ENCODE measurements at places on chromosomes 11 and 22. TPM values are rescaled to one million over a fixed set of nuclear protein-coding genes. Genes with fewer than 3 reads are reported as not detected.
A peak's percentile ranks its signal among the peaks of the same experiment; 100 is the strongest.

- DNase-seq, result no peak
Measured at GRCh38 chr11:94302776-94303175, 1.6 kb upstream of the IZUMO1R start.

- no peak for DNase-seq
Measured at GRCh38 chr11:112975051-112975450, 13.8 kb downstream of the NCAM1 start.

DNA sequence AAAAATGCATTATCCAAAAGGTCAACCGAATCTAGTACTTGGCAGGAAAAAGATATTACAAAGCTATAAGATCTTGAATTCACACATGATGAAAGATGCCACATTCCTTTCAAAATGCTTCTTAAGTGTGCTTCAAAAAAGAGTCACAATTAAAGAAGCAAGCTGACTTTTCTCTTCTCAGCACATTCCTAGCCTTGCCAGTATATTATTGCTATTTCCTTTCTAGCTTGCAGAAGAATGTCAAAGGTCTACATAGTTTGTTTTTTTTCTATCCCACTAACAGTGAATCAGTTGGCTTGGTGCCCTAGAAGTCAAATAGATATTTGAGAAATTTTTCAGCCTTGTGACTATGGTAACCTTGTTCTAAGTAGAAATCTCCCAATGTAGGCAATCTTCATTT is 56.8 kb downstream of the GUCY1A2 start:
- DNase-seq, result peak; percentile 66

GRCh38 chr11:126683766-126684728 is 316.5 kb downstream of the KIRREL3 start:
- DNase-seq, result no peak

DNA sequence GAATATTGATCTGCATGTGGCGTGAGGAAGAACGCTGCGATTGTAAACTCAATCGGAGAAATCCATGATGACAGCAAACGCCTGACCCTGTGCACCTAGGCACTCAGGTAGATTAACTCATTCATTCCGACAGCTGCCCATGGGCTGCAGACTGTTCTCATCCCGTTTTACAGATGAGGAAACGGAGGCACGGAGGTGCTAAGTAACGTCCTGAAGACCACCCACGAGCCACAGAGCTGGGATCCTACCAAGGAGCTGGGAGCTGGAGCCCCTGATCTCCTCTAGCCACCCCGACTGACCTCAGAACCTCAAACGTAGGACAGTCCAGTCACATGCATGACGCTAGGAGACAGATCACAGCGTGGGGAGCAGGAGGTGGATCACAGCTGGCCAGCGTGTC is 1092.7 kb downstream of the BRD1 start:
- no peak for DNase-seq

DNA sequence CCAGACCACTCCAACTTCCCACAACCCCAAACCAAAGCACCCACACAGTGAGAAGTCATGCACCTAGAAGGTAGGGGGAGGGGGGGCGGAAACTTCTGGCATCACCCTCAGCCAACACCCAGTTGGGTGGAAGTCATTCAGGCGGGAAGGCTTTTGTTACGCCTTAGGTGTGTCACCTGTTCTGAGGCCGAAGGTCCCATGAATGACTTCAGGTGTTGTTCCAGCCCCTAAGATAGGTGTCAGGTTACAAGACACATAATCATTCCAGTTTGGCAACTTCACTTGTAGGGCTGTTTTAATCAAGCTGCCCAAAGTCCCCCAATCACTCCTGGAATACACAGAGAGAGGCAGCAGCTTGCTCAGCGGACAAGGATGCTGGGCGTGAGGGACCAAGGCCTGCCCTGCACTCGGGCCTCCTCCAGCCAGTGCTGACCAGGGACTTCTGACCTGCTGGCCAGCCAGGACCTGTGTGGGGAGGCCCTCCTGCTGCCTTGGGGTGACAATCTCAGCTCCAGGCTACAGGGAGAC is at the start of gene TMPRSS4:
TMPRSS4 (plus strand) TSS at position 325 of the 528 bp plus-strand sequence. CDS start 225 bp downstream, outside the sequence.
- DNase-seq, result no peak

DNA sequence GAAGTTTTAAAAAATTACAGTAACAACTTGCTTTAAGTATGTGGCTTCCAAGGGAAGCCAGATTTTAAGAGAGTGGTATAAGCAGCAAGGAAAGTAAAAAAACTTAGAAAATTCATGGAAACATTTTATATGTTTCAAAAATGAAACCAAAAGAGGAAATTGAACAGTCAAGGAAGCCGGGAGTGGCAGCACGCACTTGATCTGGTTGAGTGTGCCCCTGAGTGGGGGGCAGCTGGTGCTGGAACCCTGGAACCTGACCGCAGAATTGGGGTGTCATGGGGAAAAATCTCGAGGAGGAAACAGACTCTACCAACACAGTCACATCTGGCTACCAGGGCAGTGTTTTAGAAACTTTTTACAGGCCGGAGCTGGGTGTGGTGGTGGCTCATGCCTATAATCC is 14.0 kb downstream of the MICALL1 start:
- no peak for DNase-seq

- DNase-seq, result no peak
Measured at GRCh38 chr11:2728663-2729332, 29.0 kb upstream of the KCNQ1OT1 start.

DNA sequence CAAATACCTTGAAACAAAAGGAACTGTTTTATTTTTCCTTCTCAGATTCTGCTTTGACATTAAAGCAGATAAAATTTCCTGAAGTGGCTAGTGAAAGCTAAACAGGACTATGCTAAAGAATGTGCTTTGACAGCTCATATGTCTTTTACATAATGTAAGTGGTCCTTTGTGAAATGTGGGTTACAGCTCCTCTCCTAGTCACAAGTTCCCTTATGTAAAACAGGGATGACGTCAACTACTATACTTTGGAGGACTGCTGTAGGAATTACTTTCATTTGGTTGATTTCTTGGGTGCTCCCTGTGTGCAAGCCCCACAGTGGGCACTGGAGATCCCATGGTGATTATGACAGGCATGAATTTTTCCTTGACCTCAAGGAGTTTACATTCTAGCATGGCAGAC is 216.6 kb upstream of the NARS2 start:
- no peak for DNase-seq

The MPZL2 gene
- 5.6 TPM for total RNA-seq

The HTR3A gene
- total RNA-seq, result not detected

The SLC22A12 gene
- total RNA-seq, result not detected

The TRIM49 gene
- not detected for total RNA-seq

The DCPS gene
- 7.2 TPM for total RNA-seq

The TPH1 gene
- total RNA-seq, result not detected

The C11orf87 gene
- total RNA-seq, result not detected

All from dermis microvascular lymphatic vessel endothelial cell (primary cell).